H4 (cell line): ENCODE measurements at places on chromosomes 1 and 21.

- DNase-seq: no peak
These were observed 83.6 kb downstream of the CLIC4 start for GRCh38 chr1:24828887-24829192.

DNA sequence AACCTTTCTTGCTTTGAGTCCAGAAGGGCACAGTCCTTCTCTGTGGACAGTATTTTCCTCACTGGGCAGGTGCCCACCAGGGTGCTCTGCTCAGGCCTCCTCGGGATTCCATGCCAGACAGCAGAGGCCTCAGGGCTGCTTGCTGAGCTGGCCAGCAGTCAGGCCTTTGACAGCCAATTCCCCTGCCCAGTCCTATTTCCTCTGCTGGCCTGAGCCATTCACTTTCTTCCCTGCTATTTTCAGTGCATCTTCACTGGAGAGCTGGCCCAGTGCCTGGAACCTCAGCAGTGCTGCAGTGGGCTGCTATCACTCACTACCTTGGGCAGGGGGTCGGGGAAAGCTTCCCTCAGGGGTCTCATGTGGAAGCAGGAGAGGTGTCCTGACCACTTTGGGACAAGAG, 33.2 kb downstream of the KCNA10 start:
- no peak for DNase-seq

DNA sequence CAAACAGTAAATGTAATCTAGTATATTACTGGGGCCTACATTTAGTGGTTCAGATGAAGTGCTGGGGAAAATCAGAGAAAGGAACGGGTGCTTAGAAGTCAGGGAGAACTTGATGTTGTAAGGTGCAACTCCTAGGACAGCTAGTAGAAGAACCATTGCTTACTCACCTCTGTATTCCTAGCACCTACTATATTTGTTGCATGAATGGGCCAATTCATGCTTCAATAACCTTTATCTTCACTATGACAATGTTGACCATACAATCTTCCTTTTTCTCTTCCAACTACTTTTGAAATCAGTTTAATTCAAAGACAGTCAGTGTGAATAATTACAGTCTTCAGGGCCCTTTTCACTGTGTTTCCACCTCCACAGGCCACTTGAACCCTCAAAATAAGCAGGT, 125.0 kb upstream of the DMRTA2 start:
- no peak for DNase-seq

DNA sequence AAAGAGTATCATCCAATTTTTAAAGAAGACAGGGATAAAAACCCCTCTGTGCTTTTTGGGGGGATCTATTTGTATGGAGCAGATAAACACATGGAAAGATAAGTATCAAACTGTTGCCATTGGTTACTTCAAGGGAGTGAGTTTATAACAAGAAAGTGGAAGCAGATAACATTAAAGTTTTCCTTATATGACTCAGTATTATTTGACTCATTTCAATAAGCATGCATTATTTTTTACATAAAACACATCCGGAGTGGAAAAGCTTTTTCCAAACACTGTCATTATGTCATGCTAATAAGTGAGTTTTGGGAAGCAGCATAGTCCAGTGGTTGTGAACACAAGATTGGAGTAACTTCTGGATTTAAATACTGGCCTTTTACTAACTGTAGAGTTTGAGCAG, 452.2 kb downstream of the LTN1 start:
- DNase-seq: no peak

GRCh38 chr1:205107327-205107726, 14.5 kb downstream of the RBBP5 start:
- DNase-seq: no peak

GRCh38 chr1:165011991-165012531, 344.5 kb downstream of the LMX1A start:
- no peak for DNase-seq

DNA sequence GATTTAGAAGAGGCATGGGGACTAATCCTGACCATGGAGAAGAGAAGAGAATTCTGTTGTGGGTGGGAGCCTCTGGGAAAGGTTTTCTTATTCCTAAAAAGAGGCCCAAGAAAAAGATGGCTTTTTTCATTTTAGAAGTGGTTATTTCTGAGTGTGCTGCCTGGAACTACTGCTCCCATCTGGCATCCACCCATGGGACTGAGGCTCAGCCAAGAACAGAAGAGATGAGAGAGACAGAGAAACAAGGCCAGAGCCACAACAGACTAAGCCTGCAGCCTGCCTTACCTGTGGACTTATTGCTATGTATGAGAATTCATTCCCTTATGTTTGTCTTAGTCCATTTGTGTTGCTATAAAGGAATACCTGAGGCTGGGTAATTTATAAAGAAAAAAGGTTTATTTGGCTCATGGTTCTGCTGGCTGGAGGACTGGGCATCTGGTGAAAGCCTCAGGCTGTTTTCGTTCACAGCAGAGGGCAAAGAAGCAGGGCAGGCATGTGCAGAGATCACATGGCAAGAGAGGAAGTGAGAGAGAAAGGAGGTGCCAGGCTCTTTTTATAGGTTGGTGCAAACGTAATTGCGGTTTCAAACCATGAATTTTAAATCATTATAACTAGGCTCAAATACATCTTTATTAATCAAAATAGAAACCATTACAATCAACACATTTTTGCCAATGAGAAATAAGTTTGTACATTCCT, 57.5 kb upstream of the PRDM2 start:
- DNase-seq: no peak

DNA sequence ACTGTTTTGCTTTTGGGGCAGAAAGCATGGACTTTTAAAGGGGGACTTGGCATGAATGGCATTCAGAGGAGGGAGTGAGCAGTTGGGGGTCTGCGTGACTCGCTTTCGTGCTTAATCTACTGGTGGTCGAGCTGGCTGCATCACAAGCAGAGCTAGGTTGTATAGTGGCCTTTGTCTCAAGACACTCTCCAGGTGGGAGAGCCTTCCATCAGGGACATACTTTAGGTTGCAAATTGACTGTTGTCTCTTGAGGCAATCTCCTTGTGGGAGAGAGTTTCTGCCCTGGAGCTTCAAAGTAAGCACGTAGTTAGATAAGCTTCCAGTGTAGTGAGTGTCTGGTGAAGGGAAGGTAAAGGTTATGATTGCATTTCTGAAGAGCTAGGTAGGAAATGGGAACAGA, 93.9 kb downstream of the C1orf21 start:
- DNase-seq: no peak
